ENCODE measurements at places on chromosomes 5 and 9.

DNA sequence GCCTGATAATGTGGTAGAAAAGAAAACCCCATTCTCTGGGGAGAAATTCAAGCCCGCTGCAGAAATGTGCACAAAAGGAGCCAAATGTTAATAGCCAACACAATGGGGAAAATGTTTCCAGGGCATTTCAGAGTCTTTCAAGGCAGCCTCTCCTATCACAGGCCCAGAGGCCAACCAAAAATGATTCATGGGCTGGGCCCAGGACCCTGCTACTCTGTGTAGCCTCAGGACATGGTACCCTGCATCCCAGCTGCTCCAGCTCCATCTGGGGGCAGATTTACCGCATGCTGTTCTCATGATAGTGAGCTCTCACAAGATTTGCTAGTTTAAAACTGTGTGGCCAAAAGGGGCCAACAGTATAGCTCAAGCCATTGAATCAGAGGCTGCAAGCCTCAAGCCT is 41.1 kb downstream of the RAPGEF6 start:
- no peak for DNase-seq

GRCh38 chr9:125758986-125759763 is 12.0 kb downstream of the PBX3 start:
- no peak for DNase-seq

DNA sequence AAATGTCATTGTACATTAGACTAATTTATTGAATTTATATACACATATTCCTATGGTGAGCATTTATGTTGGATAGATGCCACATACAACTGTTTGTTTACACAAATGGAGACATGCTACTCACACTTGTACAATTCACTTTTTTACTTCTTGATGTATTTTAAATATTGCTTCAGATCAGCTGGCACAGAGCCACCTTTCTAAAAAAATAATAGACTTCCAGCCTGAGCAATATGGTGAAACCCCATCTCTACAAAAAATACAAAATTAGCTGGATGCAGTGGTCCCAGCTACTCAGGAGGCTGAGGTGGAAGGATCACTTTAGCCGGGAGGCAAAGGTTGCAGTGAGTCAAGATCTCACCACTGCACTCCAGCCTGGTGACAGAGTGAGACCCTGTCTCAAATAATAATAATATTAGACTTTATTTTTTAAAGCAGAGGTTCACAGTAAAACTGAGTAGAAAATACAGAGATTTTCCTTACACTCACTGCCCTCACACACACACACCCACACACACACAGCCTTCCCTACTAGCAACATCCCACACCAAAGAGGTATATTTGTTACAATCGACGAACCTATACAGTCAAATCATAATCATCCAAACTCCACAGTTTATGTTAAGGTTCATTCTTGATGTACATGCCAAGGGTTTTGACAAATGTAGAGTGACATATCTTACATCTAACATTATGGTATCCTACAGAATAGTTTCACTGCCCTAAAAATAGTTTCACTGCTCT is 16.5 kb upstream of the ADRB2 start:
- DNase-seq = no peak

GRCh38 chr5:17180864-17181723 is 36.3 kb upstream of the BASP1 start:
- DNase-seq = peak; percentile 45

DNA sequence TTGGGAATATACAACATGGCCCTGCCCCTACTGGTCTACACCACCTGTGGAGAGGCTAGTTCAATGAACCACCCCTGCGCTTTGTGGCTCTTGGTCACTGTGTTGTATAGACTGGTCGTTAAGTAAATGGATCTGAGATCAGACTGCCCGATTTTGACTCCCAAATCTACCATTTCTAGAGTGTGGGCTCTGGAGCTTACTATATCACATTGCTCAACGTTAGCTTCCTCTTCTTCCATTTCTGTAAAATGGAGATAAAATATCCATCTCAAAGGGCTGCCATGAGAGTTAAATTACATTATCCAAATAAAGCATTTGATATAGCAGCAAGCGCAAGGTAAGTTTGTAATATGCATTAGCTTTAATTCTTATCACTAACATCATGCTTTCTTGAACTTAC is 52.7 kb upstream of the IFNK start:
- DNase-seq = no peak

GRCh38 chr9:123235448-123235847 is 32.9 kb downstream of the STRBP start:
- no peak for DNase-seq

GRCh38 chr5:167356374-167356773 is 935.1 kb upstream of the WWC1 start:
- DNase-seq = no peak

- DNase-seq = no peak
Observed at GRCh38 chr5:145838276-145838675, 3.1 kb upstream of the PRELID2 start.

- no peak for DNase-seq
Observed at GRCh38 chr9:71706176-71706575, 62.1 kb downstream of the CEMIP2 start.

DNA sequence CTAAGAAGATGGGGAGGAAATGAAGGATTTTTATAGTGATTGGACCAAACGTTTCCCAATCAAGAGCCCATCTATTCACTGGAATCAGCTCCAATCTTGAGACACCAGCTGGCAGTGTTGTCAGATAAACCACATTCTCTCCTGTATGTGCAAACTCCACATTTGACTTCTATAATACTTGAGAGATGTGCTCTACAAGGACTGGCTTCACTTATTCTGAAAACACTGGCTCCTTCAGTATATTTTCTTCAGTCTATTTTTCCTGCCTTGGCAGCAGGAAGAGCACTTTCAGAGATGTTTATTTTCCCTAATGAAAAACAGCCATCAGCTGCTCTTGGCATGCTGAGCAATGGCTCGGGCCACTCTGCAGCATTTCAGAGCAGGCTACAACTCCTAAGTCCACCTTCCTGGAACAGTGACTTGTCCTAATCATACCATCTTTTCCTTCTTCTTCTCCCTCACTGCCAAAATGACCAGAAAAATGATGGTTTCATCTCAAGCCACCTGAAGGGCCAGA is 96.9 kb upstream of the FSTL4 start:
- no peak for DNase-seq

GRCh38 chr9:86572904-86573303 is 218.7 kb upstream of the TUT7 start:
- no peak for DNase-seq

DNA sequence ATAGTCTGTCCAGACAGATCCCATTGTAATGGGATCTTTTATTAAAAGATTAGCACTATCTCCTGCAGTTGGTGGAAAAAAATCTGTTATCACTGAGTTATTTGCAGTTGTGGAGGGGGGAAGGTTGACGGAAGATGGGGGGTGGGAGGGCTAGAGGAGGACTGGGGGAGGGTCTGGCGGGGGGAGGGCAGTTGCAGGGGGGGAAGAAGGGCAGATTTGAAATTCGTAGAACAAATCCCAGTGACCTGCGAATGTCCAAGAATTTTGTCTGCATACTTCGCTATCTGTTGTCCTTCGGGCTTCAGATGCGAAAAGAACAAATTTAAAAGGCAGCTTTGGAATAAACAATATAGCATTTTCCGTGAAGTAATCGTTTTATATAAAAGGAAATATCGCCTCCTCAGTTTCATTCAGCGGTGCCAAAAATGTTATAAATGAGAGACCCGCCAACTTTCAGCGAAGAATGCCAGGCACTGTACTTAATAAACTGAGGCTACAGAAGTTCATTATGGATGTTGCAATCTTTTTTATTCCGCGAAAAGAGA is 1.3 kb upstream of the FST start:
- no peak for DNase-seq

DNA sequence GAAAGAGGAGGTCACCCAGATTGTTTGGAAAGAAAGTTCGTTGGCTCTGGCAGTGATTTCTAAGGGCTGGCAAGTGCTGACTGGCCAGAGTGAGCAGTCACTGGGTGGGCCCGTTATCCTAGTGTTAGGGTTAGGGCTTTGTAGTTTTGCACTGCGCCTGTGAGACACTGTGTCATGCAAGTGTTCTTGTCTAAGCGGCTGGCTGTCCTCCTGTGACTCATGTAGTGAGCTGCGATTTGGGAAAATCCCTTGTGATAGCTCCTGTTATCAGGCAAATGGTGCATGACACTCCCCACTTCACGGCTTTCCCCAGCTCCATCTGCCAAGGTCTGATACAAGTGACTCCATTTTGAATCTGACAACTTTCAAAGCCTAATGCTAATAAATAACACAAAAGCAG is 526.0 kb upstream of the ADAMTS16 start:
- DNase-seq = no peak

Measured in activated T-cell treated with anti-CD3 and anti-CD28 coated beads, Interleukin-2, amount 50 U/mL, for 48 hours (primary cell).